ENCODE measurements at places on chromosomes 6 and 20.

DNA sequence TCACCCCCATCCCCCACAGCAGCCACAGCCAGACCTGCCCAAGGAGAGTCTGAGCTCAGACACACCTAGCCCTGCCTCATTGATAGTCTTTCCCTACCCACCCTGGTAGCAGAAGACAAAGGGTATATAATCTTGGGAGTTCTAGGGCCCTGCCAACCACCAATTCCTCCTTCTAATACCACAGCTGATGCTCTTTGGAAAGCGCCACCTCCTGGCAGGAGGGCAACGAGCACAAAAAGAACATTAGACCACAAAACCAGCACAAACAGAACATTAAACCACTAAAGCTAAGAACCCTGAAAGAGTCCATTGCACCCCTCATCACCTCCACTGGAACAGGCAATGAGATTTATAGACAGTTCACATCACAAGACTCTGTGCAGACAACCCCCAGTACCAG, 195.8 kb upstream of the FUT9 start:
- no peak for DNase-seq

GRCh38 chr6:4021854-4022695, 56.9 kb downstream of the FAM217A start:
- no peak for DNase-seq

DNA sequence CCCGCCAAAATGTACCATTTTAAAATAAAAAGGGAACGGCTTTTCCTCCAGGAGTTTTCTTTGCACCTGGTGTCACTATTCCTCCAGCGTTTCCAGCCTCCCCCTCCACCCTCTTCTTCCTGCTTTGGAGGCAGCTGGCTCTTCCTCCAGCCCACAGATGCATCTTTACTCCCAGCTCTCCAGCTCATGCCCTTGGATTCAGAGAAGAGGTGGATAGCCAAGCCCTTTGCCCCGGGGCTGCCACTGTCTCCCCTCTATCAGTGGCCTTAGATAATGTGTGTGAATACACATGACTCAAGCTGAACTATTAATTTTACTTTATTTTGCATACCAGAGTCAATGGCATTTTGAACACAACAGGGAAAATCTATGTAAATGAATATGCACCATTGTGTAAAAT, 15.3 kb upstream of the CDH4 start:
- DNase-seq, result no peak

- DNase-seq, result no peak
Measured at GRCh38 chr6:89689732-89690131, 51.2 kb upstream of the LYRM2 start.

GRCh38 chr20:10322073-10323012, 103.7 kb downstream of the SNAP25 start:
- no peak for DNase-seq

DNA sequence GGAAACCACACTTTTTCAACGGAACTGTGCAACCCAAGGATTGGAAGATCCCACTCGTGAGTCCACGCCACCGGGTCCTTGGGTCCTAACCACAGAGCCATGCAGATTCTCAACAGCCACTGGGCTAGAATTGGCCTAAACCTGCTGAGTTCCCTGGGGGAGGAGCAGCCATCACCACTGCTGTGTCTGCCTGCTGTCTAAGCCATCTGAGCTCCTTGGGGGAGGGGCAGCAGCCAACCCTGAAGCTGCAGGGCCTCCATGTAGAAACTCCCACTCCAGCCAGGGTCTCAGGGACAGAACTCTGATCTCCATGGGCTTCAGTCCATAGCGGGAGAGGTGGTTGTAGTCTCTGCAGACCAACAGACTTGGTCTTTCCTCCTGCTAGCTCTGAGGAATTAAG, 154.6 kb upstream of the VGLL2 start:
- no peak for DNase-seq

- no peak for DNase-seq
Measured at GRCh38 chr6:15911753-15912504, 217.0 kb upstream of the MYLIP start.

DNA sequence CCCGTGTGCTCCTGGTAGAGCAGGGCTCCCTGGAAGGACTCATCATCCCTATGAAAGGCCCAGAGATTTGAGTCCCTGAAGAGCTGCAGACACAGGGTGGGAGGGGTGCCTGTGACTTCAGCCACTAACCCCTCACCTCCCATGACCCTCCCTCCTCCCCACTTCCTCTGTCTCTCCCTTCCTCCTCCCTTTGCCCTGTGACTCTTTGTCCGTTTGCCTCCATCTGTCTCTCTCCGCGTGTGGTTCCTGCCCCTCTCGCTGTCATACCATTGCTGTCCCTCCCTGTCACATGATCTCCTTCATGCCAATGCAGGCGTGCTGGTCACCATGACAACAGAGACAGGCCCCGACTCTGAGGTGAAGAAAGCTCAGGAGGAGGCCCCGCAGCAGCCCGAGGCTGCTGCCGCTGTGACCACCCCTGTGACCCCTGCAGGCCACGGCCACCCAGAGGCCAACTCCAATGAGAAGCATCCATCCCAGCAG, 19.0 kb downstream of the EPB41L1 start:
- no peak for DNase-seq

DNA sequence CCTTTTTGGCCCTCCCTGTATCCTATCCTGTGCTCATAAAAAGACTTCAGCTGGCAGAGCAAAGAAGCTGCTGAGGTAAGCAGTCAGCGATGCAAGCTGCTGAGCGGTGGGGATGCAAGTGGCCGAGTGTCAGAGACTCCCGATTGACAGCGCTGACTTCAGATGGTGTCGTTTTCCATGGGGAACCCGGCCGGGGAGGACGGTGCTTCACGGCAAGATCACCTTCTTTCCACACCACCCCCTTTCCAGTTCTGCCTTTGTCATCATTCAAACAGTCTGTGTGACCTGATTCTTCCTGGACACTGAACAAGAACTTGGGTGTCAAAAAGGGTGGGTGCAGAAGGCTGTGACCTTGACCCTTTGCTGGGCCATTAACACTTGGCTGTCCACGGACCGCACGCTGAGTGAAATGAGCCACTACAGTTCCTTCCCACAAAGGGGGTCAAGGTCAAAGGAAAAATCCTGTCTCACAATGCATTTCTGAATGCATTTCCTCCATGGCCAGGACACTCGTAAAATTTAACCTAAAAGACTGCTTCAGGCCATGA, 52.9 kb upstream of the UNC93A start:
- no peak for DNase-seq
